ENCODE measurements at places on chromosomes 5 and 9.
A peak's percentile ranks its signal among the peaks of the same experiment; 100 is the strongest.

GRCh38 chr5:132480893-132481595 lies 9.5 kb downstream of the IRF1 start:
- no peak for DNase-seq

DNA sequence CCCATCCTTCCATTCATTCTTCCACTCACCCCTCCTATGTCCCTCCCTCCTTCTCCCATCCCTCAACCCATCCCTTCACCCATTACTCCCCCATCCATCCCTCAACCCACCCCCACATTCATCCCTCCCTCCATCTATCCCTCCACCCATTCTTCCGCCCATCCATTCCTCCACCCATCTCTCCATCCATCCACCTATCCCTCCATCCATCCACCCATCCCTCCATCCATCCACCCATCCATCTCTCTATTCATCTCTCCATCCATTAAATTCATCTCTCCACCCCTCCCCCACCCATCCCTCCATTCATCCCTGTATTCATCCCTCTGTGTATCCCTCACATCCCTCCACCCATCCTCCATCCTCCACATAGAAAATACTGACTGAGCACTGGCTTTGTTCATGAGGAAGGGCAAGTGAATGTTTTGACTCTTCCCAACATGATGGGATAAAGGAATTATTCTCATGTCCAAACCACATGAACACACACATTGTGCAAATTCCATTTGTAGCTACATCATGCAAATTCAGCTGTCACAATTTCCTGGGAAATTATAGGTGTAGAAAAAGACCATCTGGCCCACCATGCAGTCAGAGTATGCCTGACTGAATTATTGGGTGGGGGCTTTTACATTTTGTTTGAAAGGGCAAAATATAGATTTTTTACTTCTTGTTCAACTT lies 6.9 kb upstream of the VAV2 start:
- no peak for DNase-seq

- DNase-seq, result no peak
These were observed 47.6 kb downstream of the MCTP1 start for GRCh38 chr5:95237324-95237723.

- DNase-seq, result no peak
These were observed 1758.8 kb upstream of the WWC1 start for GRCh38 chr5:166532456-166533220.

- no peak for DNase-seq
These were observed 72.7 kb upstream of the SPATA31D4 start for GRCh38 chr9:81855538-81855937.

DNA sequence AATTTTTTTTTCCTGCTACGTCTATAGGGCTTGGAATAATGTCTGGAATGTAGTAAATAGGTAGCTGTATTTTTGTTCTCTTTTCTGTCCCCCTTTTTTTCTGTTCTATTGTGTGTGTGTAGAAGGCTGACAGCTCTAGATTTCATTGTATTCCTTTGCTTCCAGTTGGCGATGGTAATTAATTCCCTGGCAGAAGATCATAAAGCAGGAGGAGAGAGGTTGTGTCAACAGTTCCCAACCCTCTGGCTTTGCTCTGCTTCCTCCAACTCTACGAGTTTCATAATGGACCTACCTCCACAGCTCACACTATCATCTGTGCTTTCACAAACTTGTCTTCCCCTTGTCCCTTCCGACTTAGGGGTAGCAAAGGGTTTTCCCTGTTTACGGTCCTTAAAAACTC lies 117.9 kb upstream of the CDH18 start:
- no peak for DNase-seq

GRCh38 chr5:181204826-181205760 lies at the start of gene TRIM7:
Gene TRIM7 (minus strand): TSS chr5:181205196. CDS start chr5:181205110, 86 bp downstream.
- DNase-seq, result no peak

DNA sequence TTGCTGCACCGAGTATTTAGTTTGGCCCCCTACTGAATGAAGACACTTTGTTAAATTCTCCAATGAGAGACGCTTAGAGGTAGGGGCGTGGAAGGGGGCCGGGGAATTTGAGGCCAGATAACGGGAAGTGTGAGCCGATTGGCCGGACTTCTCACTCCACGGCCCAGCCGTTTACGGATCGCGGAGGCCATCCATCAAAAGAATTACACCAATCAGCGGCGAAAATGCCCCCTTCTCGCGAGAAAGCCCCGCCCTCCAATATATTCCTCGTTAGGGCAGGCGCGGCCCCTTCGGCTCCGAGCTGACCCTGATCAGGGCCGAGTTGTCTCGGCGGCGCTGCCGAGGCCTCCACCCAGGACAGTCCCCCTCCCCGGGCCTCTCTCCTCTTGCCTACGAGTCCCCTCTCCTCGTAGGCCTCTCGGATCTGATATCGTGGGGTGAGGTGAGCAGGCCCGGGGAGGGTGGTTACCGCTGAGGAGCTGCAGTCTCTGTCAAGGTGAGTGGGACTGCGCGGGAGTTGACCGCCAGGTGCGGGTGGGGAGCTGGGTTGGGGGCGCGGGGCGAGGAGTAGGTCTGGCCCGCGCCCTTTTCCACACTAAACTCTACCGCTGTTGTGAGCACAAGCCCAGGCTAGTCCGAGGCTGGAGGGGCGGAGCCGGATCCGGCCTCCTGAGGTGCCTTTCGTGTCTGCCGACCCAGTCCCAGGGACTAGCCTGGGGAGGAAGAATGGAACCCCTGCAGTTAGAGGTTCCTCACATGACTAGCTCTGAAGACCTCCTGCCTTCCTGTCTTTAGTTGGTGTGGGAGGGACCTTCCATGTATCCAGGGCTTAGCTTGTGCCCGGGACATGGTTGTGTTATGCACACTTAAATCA lies at the start of gene CCNG1:
Gene CCNG1, plus strand, starts transcription at position 287 of the 874 bp plus-strand sequence. CDS start 1,662 bp downstream, outside the sequence.
- peak; percentile 65 for DNase-seq

DNA sequence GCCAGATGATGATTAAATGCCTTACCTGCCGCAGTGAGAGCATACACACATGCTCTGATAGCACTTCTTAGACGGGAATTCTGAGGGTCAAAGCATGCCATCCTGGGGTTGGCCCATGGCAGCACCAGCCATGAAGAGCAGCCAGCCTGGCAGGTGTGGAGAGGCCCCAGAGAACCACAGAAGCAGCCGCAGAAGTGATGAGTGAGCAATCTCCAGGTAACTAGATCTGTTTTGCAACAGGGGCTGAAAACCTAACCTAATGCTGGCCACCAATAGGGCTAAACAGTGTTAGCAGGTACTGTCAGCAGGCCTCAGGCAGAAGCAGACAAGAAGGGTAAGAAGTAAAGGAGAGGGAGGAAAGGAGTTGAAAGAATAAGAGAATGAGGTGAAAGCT lies 33.5 kb upstream of the HOMER1 start:
- no peak for DNase-seq

DNA sequence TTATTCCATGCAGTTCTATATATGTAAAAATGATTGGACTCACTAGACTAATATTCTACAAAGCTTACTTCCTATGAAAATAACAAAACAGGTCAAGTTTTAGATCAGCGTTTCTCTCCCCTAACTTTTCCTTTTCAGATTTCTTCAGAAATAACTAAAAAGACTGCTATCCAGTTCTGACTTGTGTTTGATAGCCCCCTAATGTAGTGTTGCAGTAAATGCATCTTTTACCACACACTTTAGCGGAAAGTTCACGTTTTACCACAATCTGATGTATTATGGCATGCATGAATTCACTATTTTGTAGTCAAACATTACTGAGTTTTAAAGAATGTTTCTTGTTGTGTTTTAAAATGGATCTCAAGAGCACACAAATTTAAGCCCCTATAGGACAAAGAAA lies 292.7 kb downstream of the RAB3C start:
- no peak for DNase-seq

DNA sequence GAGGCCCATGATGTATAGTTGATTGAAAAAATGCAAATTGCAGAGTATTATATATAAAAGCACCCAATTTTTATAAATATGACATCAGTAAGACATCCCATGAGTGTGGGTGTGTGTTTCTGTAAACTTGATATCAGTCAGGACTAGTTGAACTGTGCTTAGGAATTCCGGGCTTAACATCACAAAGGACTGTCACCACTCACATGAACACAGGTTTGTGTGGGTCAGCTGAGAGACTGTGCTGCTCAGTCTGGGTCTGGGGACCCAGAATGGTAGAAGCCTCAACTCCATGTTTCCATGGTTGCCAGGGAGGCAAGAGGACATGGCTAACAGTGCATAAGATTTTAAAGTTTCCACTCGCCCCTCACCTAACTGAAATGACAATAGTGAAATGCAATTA lies 120.3 kb downstream of the ADCY2 start:
- no peak for DNase-seq

GRCh38 chr5:111731638-111732037 lies 25.4 kb downstream of the NREP start:
- DNase-seq, result no peak

DNA sequence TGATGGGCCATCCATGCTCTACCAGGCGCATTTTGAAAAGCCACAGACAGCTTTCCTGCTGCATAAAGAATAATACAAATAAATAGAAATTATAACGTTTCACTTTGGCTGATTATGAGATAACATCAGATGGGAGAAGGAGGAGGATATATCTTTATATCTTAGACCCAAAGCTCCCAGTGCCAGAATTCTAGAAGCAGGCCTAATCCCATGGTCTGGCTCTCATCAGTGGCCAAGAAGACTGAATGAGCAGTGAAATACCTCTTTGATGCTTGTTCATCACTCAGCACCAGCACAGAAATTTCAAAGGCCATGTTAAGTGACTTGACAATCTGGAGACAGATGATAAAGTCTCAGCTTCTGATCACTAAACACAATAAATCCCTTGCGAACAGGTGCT lies 107.6 kb downstream of the PPP2R2B start:
- no peak for DNase-seq

GRCh38 chr5:143041972-143042770 lies 272.0 kb downstream of the ARHGAP26 start:
- no peak for DNase-seq

- no peak for DNase-seq
These were observed 18.2 kb downstream of the RUSC2 start for GRCh38 chr9:35508069-35508468.

GRCh38 chr9:37954581-37954981 lies 50.7 kb upstream of the SLC25A51 start:
- no peak for DNase-seq

GRCh38 chr5:172848419-172848818 lies 14.4 kb downstream of the ERGIC1 start:
- no peak for DNase-seq

- no peak for DNase-seq
These were observed 99.1 kb downstream of the RAB3C start for GRCh38 chr5:58681943-58682342.

GRCh38 chr9:72428329-72428728 lies 63.3 kb upstream of the ZFAND5 start:
- no peak for DNase-seq

GRCh38 chr9:33186457-33187168 lies 19.5 kb upstream of the B4GALT1 start:
- DNase-seq, result no peak

DNA sequence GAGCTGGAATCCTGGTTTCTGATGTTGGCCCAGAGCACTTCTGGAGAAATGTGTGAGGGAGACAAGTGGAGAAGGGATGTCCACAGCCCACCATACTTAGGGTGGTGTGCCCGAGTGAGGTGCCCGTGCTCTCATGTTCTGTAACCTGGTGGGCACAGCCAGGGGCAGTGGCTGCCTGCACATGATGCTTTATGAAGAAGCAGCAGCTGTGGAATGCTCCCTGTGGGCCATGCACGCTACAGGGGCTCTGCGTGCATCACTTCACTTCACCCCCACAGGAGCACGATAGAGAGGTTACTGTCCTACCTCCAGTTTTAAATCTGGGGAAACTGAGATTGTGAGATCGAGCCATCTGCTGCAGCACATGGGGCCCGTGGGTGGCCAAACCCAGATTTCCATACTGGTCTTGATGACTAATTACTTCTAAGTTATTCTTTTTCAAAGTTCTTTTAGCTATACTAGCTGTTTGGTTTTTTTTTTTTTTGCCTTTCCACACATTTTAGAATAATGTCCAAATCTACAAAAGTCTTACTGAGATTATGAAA lies 441.6 kb downstream of the GADD45G start:
- DNase-seq, result peak; percentile 4

- DNase-seq, result no peak
These were observed 72.5 kb upstream of the RXRA start for GRCh38 chr9:134253606-134254205.

- no peak for DNase-seq
These were observed 20.7 kb upstream of the FAM13B start for GRCh38 chr5:138053554-138053953.

DNA sequence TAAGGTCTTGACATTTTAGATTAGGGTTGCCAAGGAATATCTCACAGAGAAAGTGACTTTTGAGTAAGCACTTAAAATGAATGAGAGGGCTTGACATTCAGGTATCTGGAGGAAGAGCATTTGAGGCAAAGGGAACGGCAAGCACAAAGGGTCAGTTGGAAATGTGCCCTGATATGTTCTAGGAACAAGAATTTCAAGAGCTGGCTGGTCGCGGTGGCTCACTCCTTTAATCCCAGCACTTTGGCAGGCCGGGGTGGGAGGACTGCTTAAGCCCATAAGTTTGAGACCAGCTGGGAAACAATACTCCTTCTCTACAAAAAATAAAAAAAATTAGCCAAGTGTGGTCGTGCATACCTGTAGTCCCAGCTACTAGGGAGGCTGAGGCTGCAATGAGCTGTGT lies 16.5 kb downstream of the KIAA1958 start:
- no peak for DNase-seq

- no peak for DNase-seq
These were observed 122.7 kb downstream of the DAB2IP start for GRCh38 chr9:121773954-121774714.
